ENCODE measurements at places on chromosomes 6 and 20. TPM values are rescaled to one million over a fixed set of nuclear protein-coding genes. Genes with fewer than 3 reads are reported as not detected.

GRCh38 chr6:74069089-74069581 lies 373.1 kb downstream of the CD109 start:
- DNase-seq, result no peak

TXLNB gene
- total RNA-seq, result 0.07 TPM

DNA sequence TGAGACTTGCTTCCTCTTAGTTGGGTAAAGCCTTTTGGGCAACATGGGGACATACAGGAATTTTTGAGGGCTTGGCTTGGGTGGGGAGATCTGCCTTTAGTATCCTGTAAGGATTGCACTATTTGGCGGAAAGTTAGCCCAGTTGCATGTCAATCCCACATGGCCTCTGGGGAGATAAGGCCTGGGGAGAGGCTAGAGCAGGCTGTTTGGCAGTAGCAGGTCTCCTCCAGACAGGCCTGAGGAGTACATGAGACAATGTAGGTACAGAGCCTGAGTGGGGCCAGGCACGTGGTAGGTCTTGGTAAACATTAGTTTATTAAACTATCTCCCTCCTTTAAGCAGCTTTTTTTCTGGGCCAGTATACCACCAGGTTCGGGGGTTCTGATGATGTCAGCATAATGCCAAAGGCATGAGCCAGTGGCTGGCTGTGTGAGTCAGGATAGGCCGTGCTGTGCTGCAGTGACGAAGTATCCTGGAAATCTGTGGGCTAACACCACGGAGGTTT lies 147.9 kb downstream of the VEGFA start:
- DNase-seq, result no peak

DNA sequence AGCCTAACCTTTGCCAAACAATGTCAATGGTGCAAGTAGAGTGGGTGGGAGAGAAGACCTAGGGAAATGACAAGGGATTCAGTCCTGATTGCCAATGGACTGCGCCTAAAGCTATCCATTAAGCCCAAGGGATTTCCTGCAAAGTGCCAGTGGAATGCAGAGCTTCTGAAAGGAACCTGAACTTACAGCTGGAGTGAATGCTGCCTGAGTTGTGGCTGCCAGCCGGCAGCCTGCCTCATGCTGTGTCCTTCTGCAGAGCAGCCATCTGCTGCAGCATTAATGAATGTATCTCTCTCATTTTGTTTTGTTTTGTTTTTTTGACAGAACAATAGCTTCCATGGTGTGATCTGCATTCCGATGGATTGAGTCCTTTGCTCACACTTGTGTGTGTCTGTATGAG lies 44.7 kb downstream of the SLC35F1 start:
- DNase-seq, result peak; percentile 83

DNA sequence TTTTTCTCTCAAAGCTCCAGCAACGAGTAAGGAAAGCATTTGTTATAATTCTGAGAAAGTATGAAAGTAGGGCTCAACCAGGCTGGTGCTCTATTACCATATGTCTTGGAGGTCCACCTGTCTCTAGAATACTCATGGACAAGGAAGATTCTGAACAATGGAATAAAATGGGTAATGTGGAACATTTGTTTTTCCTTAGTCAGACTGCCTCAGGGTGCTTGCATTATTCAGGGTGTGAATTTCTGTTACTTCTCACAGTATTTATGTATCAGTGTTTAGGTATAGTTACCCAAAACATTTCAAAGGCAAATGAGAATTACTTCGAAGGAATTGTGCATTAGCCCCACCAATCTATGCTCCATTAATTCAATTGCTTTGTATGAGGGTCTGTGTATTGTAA lies 586.2 kb upstream of the CITED2 start:
- DNase-seq, result no peak

GRCh38 chr20:12715371-12715770 lies 293.4 kb upstream of the SPTLC3 start:
- DNase-seq, result no peak

GRCh38 chr6:17200395-17200794 lies 80.8 kb upstream of the RBM24 start:
- peak; percentile 93 for DNase-seq

DNA sequence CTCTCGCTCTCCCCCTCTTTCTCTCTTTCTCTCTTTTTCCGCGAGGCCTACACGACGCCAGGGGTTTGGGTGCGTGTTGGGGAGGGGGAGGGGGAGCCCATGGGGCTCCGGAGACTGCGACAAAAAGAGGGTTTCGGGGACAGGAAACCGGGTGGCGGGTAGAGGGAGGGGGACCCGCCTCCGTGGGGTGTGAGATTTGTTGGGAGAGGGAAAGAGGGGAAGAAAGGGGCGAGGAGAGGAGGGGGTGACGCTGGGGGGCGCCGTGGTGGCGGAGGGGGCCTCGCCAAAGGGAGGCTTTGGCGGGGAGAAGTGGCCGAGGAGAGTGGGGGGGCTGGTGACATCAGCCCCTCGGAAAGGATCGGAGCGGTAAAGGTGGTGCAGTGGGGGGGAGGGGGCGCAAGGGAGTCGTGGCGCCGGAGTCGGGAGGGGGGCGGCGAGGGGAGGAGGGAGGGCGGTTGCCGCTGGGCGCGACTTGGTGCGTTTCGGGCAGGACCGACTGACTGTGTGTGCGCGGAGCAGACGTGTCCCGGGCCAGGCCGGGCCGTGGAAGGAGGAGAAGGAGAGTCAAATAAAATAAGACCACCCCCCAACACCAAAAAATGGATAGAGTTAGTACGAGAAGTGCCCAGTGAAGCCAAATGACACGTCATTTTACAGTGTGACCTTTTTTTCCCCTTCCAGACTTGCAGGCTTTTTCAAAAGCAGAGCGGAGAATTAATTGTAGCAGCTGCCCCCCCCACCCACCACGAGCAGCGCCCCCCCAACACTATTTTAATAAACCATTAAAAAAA lies 39.8 kb downstream of the GNAS start:
- DNase-seq, result peak; percentile 88

SCAND1 gene
- 59.5 TPM for total RNA-seq

GRCh38 chr20:11452326-11452725 lies 465.4 kb upstream of the BTBD3 start:
- no peak for DNase-seq

- peak; percentile 51 for DNase-seq
These were observed 75.5 kb downstream of the NOL4L start for GRCh38 chr20:32509639-32510066.

GRCh38 chr6:126873351-126873750 lies 245.1 kb upstream of the RSPO3 start:
- no peak for DNase-seq

DNA sequence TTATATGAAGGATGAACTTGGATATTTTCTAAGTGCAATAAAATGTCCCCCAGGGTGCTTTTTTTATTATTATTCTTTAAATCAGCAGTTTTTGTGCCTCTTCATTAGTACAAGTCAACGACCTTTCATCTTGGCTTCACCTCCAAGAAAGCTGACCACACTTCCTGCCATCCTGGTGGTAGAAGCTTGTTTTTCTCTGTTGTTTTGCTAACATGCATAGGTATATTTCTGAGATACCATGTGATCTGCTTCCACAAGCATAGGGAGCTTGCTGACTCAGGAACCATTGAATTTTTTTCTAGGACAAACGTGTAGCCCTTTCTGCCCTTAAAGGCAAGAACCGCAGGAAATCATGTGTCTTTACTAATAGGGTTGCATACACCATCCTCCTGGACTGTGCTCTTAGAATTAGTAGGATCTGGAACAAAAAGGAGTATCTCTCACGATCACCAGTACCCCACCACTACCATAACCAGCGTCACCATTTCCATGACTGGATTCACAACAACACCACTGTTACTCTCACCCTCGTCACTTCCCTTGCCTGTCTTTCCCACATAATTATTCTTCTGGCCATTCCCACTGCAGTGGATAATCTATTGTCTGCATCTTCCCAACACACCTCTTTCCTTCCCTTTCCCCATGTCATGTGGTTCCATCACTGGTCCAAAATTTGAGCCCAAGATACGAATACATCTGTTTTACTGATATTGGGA lies 207.1 kb downstream of the MAFB start:
- DNase-seq, result no peak

- DNase-seq, result no peak
These were observed 50.6 kb upstream of the SLC2A12 start for GRCh38 chr6:134103006-134103405.

DNA sequence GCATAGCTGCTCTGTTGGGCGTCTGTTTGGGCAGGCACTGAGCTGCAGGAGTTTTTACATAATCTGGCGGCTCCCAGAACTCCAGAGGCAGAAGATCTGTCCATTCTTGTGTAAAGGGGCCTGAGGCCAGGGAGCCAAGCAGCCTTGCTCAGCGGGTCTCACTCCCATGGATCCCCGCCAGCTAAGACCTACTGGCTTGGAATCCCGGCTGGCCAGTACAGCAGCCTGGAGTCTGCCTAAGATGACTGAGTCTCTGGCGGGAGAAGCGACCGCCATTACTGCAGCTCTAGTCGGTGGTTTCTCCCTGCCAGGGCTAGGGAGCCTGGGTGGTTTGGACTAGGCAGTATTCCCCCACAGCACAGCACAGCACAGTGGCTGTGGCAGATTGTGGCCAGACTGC lies 268.4 kb upstream of the SYNCRIP start:
- DNase-seq, result peak; percentile 53

MMP24 gene
- total RNA-seq, result 5.9 TPM

DNA sequence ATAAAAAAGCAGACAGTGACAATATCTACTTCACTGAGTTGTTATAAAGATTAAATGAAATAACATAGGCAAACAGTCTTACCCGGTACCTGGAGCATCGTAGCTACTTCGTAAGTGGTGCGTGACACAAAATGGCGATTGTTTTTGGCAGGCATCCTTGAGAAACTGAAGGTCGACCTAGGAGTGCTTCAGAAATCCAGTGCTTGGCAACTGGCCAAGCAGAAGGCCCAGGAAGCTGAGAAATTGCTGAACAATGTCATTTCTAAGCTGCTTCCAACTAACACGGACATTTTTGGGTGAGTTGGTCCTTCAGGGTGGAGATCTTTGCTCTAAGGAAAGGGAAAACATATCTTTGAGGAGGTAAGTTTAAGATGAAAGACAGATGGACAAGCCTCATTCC lies 4.8 kb downstream of the BPIFA2 start:
- no peak for DNase-seq

GRCh38 chr6:21386744-21387143 lies 206.8 kb upstream of the SOX4 start:
- DNase-seq, result peak; percentile 84

CALHM6 gene
- total RNA-seq, result 0.95 TPM

- DNase-seq, result no peak
These were observed 53.3 kb downstream of the TNFRSF21 start for GRCh38 chr6:47256361-47256760.

RFX6 gene
- 0.66 TPM for total RNA-seq

- DNase-seq, result no peak
These were observed 147.0 kb downstream of the CDKAL1 start for GRCh38 chr6:20681243-20681684.

DNA sequence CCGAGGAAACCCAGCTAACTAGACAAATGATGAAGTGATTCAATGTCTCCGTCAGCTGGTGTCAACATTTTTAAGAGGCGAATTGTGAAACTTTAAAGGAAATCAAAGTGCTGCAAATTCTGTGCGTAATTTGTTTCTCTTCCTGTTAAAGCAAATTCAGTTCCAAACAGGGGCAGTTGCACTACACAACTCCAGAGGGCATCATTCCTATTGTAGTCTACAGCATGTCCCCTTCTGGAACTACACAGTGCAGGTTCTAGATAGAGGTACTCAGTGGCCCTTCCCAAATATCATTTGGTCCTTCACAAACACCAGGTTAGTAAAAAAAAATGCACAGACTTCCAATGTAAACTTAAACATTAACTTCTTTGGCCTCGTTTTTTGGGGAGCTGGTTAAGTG lies 38.3 kb upstream of the SMLR1 start:
- DNase-seq, result no peak

- DNase-seq, result no peak
These were observed 574 bp downstream of the RPS12 start for GRCh38 chr6:132814716-132815570.

DNA sequence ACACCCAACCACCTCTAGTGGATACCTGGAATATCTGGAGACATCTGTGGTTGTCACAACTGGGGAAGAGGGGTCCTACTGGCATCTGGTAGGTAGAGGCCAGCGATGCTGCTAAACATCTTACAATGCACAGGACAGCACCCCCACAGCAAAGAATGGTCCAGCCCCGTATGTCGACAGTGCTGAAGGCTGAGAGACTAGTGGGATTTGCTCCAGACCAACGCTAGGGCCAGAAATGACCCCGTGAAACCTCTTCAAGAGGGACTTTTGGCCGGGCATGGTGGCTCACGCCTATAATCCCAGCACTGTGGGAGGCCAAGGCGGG lies 7.2 kb downstream of the PREX1 start:
- DNase-seq, result no peak

DNA sequence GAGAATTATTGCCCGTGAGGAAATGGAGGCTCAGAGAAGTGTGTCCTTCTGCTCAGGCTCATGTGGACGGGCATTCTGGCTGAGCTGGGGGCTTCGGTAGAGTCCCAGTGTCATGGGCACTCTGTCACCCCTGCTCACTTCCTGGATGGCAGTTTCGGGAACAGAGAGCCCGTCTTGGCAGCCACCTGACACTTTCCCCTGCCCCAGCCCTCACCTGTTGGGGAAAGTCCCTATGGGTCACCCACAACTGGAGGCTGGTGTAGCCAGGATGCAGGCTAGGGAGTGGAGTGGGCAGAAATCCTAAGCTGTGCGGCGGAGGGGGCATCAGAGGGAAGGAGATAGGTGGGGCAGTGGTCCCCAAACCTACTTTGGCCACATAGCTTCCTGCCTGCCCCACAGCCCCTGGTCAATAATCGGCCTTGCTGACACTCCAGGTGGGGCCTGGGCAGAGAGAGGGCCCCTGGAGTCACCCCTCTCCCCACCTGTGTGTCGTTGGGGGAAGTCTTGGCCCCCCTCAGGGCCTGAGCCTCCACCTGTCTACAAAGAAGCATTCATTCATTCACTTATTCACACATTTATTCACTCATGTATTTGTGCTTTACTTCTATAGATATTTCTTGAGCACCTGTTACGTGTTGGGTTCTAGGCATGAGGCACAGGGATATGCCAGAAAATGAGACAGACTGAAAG lies 40.5 kb downstream of the SNAI1 start:
- no peak for DNase-seq

RBPJL gene
- not detected for total RNA-seq

TTK gene
- 34.7 TPM for total RNA-seq

DNA sequence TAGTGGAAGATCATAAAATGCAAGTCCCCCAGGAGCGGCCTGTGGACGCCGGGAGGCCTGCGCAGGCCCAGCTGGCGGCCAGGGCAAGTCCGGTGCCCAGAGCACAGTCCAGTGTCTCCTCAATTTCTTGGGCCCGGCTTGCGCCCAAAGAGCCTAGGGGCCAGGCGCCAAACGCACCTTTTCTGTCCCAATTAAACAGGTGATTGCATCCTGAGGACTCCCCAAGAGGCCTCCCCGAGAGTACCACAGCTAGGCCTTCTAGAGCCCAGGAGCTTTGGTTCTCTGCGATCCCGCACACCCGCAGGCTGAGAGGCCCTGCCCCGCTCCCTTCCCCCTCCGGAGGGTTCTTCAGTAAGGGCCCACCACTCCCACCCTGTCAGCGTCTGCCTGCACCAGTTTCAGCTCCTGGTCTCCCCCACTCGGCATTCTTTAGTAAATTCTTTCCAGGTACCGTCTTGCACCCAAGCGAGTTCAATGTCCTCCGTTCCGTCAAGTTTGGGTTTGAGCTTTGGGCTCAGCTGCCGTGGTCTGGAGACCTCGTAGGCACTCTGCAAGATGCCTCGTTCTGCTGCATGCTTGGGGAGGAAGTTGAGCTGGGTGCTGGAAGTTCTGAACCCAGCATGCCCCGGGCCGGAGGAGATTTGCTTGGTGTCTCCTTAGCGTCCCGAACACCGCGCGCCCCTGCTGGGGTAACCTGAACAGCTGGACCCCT lies 3.9 kb upstream of the NKX2-2 start:
- DNase-seq, result peak; percentile 73

Measured in endodermal cell (in vitro differentiated cells).